ENCODE measurements at places on chromosomes 13 and 19.

DNA sequence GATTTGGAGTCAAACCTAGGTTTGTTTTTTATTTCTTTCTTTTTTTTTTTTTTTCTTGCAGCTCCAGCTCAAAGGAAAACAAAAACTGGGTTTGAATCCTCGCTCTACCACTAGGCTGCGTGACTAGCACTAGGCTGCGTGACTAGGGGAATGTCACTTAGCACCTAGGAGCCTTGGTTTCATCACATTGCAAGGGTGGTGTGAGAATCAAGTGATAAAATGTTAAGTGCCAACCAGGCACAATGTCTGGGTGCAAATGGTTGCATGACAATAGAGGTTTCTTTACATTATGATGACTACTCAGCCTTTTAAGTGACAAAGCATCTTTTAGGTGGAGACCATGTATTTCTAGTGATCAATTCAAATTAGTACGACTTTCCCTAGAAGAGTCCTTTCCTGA lies 27.9 kb downstream of the RCBTB2 start:
- DNase-seq = no peak

GRCh38 chr13:75226092-75226491 lies 255.9 kb downstream of the TBC1D4 start:
- no peak for DNase-seq

- no peak for DNase-seq
Observed at GRCh38 chr13:99331881-99332293, 24.7 kb upstream of the GPR183 start.

GRCh38 chr13:106230450-106230849 lies 305.0 kb downstream of the EFNB2 start:
- no peak for DNase-seq

- DNase-seq = no peak
Observed at GRCh38 chr13:80010286-80010831, 330.6 kb downstream of the SPRY2 start.

DNA sequence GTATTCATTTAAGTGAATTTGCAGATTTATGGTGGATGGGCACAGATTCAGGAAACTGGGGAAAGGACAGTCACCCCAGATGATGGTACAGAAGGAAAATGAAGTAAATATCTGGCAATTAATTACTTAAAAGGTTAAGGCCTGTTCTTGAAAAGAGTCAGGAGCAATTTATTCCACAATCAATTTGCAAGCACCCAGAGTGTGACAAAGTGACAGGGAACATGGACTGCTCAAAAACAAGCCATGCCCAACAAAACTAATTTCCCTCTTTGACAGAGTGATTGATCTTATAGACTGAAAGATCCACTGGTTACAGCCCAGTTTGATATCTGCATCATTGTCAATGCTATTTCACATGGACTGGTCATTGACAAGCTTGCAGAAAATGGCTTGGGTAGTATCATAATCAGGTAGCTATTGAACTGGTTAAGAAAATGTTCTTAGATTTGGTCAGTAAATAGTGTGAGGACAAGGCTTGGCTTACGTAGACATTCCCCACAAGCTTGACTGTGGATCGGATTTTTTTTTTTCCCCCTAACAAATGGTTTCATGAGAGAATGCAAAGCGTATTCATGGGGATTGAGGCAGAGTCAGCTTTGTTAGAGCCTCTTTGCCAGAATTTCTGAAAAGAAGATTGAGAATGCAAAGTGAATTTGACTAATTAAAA lies 584.6 kb downstream of the GPC6 start:
- DNase-seq = no peak

DNA sequence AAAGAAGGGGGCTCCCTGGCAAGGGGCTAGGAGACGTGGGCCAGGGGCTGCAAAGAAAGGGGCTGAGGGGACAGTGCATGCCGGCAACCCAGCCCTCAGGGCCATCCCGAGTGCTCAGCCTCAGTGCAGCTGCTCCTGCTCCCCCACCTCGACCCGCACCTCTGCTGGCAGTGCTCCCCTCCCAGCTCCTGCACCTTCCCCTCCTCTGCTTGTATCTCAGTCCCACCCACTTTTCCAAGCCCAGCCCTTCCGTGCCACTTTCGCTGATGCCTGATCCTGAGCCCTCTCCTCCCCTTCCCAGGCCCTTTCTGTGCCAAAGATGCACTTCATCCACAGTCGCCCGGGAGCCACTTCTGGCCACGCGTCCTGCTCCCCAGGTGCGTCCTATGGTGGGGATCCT lies 69.9 kb upstream of the KCTD15 start:
- no peak for DNase-seq

DNA sequence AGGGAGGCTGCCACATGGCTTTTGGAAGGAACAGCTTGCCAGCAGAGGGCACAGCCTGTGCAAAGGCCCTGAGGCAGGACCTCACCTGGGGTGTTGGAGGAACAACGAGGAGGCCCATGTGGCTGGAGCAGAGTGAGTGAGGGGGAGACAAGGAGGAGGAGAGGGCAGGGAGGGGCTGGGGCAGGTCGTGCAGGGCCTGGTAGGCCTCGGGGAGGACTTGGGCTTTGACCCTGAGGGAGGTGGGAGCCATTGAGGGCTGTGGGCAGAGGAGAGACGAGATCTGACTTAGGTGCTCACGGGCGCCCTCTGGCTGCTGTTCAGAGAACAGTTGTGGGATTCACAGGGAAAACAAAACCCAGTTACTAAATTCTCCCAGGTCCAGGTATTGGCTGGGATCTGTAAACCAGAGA lies 25.2 kb downstream of the ZNRF4 start:
- DNase-seq = no peak

- DNase-seq = no peak
Observed at GRCh38 chr13:36084131-36084530, 47.1 kb downstream of the DCLK1 start.

DNA sequence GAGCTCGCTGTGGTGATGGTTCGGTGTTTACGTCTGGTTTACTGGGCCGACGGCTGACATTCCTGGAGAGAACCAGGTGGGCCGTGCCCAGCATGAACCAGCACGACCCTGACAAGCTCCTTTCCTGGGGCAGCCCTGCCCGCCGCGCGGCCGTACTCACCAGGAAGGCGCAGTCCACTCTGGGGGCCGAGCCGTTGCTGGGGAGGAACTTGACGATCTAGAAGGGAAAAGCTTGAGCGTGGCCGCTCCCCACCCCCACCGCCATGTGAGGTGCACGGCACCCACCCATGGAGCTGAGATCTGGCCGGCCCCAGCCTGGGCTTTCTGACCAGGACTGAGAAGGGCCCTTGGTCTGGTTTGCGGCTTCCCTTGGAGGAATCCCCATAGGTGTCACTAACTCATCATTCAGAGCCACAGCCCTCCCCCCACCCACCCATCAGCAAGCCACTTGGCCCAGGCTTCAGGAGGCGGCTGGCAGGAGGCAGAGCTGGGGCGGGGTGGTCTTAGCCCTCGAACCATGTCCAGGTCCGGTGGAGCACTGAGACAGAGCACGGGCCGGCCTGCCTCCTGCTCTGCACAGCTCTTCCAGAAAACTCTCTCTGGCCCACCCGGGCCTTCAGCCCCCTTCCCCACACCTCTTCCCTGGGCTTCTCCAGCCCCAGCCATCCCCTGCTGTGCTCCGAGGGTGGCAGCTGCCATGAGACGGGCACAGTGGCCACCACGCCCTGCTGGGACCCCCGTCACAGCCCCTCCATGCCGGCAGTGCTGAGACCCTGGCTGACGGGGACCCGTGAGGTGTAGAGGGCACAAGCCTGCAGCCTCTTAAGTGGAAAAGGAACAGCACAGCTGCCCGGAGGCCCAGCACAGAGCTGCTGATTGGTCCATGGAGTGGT lies 6.2 kb downstream of the ATP4B start:
- DNase-seq = no peak

DNA sequence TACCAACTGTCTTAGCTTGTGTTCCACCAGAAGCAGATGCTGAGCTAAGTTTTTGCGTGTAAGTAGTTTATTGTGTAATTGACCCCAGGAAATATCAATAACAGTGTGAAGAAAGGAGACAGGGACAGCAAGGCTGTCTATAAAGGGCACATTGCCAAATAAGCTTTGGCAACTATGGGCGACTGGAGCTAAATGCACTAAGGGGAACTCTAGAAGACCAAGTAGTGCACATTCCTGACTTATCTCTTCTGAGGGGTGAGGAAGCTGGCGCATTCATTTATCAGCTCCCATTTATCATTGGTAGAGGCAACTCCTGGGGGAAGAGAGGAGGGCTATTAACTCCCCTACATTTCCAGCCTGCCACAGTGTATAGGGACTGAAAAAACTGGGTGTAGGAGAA lies 135.0 kb downstream of the DLEU7 start:
- DNase-seq = no peak

DNA sequence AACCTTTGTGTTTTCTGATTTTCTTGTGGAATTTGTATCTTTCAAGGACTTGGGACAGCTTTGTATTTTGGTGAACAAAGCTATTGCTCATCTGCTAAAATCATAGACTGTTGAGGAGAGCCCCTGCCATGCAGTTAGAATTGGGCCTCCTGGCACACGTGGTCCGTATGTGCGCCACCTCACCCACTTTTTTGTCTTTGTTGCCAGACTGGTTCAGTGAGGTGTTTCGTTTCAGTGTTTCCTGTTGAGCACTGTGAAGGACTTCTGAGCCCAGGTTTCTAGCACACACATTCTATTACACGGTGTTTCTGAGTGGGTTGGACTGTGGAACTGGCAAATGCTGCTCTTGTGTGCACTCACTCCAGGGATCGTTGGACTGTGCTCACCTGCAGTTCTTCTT lies 37.6 kb upstream of the RNF113B start:
- DNase-seq = no peak

- no peak for DNase-seq
Observed at GRCh38 chr19:12867120-12868099, 13.8 kb downstream of the DNASE2 start.

DNA sequence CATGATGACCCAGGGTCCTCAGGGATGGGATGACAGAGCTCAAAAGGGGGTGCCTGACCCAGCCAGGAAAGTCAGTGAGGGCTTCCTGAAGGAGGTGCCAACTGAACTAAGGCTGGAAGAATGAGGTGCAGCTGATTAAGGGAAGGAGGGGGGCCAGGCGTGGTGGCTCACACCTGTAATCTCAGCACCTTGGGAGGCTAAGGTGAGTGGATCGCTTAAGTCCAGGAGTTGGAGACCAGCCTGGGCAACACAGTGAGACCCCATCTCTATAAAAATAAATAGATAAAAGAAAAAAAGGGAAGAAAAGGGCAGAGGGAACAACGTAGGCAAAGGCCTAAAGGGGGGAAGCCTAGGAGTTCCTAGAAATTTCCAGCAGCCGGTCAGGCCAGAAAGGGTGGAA lies 9.1 kb upstream of the LYPD3 start:
- DNase-seq = no peak

DNA sequence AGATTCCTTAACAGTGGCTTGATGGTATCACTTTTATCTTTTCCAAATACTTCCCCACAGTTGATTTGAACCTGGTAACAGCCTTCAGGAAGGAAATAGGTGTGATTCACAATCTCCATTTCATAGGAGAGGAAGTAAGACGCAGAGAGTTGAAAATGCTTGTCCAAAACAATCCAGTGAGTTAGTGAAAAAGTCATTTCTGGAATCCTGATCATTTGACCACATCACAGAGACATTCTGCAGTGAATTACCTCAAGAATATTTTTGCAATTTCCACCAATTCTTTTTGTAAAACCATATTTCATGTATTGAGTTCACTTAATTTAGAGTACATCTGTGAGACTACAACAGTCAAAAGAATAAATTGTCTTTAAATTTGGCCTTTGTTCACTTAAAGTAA lies 292.8 kb downstream of the DCLK1 start:
- no peak for DNase-seq

DNA sequence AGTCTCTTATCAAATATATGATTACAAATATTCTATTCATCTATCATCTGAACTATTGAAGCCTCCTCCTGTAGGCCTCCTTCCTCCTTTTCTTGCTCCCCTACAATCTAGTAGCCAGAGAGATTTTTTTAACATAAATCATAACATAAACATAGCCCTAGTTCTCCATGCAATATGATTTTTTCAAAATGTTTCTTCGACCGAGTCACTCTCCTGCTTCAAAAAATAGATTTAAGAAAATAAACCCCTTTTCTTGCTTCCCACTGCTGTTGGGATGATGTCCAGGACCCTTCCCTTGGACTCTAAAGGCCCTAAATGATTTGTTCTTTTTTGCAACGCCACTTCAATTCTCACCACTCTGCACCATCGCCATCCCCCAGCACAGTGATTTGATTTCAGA lies 319.7 kb upstream of the TSHZ3 start:
- DNase-seq = no peak

- DNase-seq = no peak
Observed at GRCh38 chr13:111610081-111610480, 289.6 kb downstream of the TEX29 start.

DNA sequence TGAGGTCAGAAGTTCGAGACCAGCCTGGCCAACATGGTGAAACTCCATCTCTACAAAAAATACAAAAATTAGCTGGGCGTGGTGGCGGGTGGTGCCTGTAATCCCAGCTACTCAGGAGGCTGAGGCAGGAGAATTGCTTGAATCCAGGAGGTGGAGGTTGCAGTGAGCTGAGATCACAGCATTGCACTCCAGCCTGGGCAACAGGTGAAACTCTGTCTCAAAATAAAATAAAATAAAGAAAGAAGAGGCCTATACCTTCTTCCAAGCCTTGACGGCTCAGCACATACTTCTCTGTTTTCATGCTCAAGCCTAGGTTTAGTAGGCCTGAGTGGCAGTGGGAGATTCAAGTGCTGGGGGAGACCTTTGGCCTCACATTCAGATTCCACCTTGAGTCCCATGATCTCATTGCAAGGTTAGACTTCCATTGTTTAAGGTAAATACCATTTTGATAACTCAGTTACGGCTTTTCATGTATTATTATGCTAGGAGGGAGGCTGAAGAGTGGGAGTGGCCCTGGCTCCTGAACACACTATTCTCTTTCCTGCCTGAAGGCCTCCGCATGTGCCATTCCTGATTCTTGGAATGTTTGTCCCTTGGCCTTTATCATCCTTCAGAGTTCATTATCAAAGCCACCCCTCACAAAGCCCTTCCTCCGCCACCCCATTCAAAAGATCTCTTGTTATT lies 1.6 kb upstream of the SPINT2 start:
- DNase-seq = no peak

DNA sequence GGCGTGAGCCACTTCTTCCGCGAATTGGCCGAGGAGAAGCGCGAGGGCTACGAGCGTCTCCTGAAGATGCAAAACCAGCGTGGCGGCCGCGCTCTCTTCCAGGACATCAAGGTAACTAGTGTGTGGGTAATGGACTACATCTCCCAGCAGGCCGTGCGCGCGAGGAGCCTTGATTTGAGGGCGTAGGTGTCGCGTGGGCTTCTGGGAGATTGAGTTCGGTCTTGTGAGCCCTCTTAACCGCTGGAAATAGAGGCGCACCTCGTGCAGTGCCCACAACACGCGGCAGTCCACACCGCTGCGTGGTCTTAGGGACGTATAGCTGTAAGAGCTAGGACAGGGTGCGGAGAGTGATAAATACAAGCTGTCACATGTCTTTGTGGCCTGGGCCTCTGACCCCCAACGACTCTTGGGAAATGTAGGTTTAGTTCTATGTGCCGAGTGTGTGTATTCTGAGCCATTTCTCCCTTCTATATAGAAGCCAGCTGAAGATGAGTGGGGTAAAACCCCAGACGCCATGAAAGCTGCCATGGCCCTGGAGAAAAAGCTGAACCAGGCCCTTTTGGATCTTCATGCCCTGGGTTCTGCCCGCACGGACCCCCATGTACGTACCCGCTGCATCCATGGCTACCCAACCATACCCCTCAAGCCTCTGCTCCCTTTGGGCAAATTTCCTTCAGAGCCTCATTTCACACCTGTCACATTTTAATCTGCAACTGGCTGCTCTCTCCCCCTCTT lies 864 bp downstream of the FTL start:
- DNase-seq = peak; percentile 63

GRCh38 chr19:32702010-32702409 lies 10.4 kb downstream of the NUDT19 start:
- DNase-seq = no peak
